ENCODE measurements at places on chromosomes 2 and 18. TPM values are rescaled to one million over a fixed set of nuclear protein-coding genes. Genes with fewer than 3 reads are reported as not detected.

The DLX1 gene
- not detected for total RNA-seq

The CD8B2 gene
- total RNA-seq, result not detected

The TXNDC9 gene
- 20.6 TPM for total RNA-seq

The GPR75 gene
- total RNA-seq, result 0.82 TPM

The ALK gene
- total RNA-seq, result 0.14 TPM

The NEUROD1 gene
- not detected for total RNA-seq

The CD207 gene
- total RNA-seq, result not detected

The AFTPH gene
- 11.3 TPM for total RNA-seq

The PFN4 gene
- 0.74 TPM for total RNA-seq

The SCYGR4 gene
- total RNA-seq, result not detected

The ABCG5 gene
- not detected for total RNA-seq

The RGPD3 gene
- total RNA-seq, result not detected

The CHRND gene
- not detected for total RNA-seq

The BCL2 gene
- 7.3 TPM for total RNA-seq

The SERPINB10 gene
- total RNA-seq, result not detected

The ALS2 gene
- 42.0 TPM for total RNA-seq

The RAB17 gene
- total RNA-seq, result 4.5 TPM

The LRATD1 gene
- 3.1 TPM for total RNA-seq

The SCLY gene
- 10.9 TPM for total RNA-seq

The CAPN13 gene
- total RNA-seq, result not detected

Data from left ventricle myocardium inferior (tissue), 1 donor.